ENCODE measurements at places on chromosomes 16 and 17. TPM values are rescaled to one million over a fixed set of nuclear protein-coding genes. Genes with fewer than 3 reads are reported as not detected.

Gene KRTAP1-1
- not detected for total RNA-seq

Gene SLC7A5
- total RNA-seq: 7.0 TPM

Gene HELZ
- total RNA-seq: 21.0 TPM

Gene ABCC6
- 0.23 TPM for total RNA-seq

Gene CD300H
- total RNA-seq: not detected

GRCh38 chr16:21197112-21197511 is 14.3 kb downstream of the ZP2 start:
- no peaks in the 10 kb centered on the region for H3K4me1 ChIP-seq
- no peak overlapping the region for H3K4me3 ChIP-seq
- H3K36me3 ChIP-seq: no peaks in the 10 kb centered on the region
- DNase-seq: no peak
- no peaks in the 10 kb centered on the region for H3K27me3 ChIP-seq

- DNase-seq: no peak
- no peaks in the 10 kb centered on the region for H3K36me3 ChIP-seq
These were observed 103.8 kb downstream of the RAB11FIP4 start for GRCh38 chr17:31495022-31495885.

GRCh38 chr16:3046641-3047386 is 453 bp downstream of the MMP25 start:
- H3K36me3 ChIP-seq: no peaks in the 10 kb centered on the region
- peak overlapping the region; percentile 57 for H3K4me3 ChIP-seq
- H3K27ac ChIP-seq: no peak overlapping the region
- H3K4me1 ChIP-seq: peaks cover 15% of the 10 kb centered on the region

- H3K27me3 ChIP-seq: no peaks in the 10 kb centered on the region
- H3K27ac ChIP-seq: no peak overlapping the region
- no peak for DNase-seq
- H3K4me1 ChIP-seq: no peaks in the 10 kb centered on the region
- no peaks in the 10 kb centered on the region for H3K36me3 ChIP-seq
These were observed 31.9 kb downstream of the REXO5 start for GRCh38 chr16:20838240-20838639.

- H3K27ac ChIP-seq: no peak overlapping the region
- no peaks in the 10 kb centered on the region for H3K27me3 ChIP-seq
- H3K36me3 ChIP-seq: no peaks in the 10 kb centered on the region
- no peak overlapping the region for H3K4me3 ChIP-seq
- DNase-seq: no peak
- peaks cover 7% of the 10 kb centered on the region for H3K4me1 ChIP-seq
These were observed 21.4 kb upstream of the SPNS2 start for GRCh38 chr17:4477255-4477791.

- H3K4me3 ChIP-seq: no peak overlapping the region
- no peaks in the 10 kb centered on the region for H3K27me3 ChIP-seq
- no peak overlapping the region for H3K27ac ChIP-seq
- DNase-seq: no peak
- H3K4me1 ChIP-seq: no peaks in the 10 kb centered on the region
These were observed 87.5 kb upstream of the HLF start for GRCh38 chr17:55177159-55177854.

GRCh38 chr16:17333229-17333628 is 137.5 kb downstream of the XYLT1 start:
- no peak overlapping the region for H3K27ac ChIP-seq
- no peaks in the 10 kb centered on the region for H3K36me3 ChIP-seq
- no peak overlapping the region for H3K4me3 ChIP-seq
- peaks cover 15% of the 10 kb centered on the region for H3K4me1 ChIP-seq

- no peaks in the 10 kb centered on the region for H3K36me3 ChIP-seq
- H3K4me1 ChIP-seq: peaks cover 11% of the 10 kb centered on the region
- no peak for DNase-seq
- H3K27ac ChIP-seq: peak overlapping the region; percentile 40
- H3K27me3 ChIP-seq: no peaks in the 10 kb centered on the region
These were observed 140.6 kb downstream of the VPS53 start for GRCh38 chr17:574061-574460.

DNA sequence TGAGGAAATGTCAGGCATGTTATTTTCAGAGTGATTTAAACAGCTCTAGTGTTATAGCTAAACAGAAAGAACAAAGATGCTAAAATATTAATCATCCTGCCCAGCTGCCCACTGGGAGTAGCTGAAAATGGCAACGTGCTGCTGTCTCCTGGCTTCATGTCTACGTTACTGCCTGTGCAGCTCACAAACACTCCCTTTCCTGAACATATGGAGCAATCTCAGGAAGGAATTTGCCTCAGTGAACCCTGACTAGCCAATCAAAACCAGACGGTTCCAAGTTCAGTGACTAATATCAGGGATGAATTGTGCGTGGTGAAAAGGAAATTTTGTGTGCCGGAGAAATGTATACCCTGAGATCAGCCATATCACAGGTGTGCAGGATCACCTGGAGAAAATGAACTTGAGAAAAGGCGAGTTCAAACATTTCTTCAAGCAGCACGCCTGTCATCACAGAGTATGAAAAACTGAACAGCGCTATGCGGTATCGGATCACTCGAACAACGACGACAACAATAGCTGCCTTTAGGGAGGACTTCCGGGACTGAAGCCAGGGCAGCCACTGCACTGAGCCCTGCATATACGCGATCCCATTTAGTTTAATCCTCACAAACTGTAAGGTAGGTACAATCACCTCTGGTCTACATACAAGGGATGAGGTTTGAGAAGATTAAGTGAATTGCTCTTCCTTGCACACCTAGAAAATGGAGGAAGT is 110.3 kb downstream of the STX8 start:
- no peaks in the 10 kb centered on the region for H3K27me3 ChIP-seq
- no peaks in the 10 kb centered on the region for H3K36me3 ChIP-seq
- DNase-seq: no peak
- H3K4me1 ChIP-seq: peaks cover 22% of the 10 kb centered on the region
- no peak overlapping the region for H3K27ac ChIP-seq
- no peak overlapping the region for H3K4me3 ChIP-seq

DNA sequence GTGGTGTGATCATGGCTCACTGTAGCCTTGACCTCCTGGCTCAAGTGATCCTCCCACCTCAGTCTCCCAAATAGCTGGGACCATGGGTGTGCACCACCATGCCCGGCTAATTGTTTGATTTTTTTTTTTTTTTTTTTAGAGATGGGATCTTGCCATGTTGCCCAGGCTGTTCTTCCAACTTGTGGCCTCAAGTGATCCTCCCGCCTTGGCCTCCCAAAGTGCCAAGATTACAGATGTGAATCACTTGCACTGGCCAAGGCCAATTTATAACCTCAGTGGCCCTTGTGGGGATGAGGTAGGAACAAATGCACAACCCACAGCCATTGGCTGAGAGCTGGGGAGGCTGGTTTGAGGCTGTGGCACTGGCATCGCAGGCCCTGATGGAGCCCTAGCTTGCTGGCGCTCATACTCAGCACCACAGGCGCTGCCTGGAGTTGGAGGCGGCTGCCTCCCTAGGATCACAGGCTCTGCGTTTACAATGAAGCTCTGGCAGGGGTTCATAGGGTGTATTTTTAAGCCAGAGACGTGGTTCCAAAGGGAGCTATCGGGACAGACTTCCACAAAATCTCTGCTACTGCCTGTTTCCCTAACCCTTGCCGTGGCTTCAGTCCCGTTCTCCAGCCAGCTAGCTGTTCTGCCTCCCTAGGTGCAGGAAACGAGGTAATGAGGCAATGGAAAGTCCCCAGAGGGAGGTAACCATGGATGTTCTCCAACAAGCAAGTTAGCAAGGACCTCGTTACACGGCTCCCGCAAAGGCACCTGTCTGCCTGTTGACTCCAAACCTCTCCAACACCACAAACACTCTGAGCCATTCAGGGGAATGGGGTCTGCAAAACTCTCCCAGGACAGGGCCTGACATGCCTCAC is 2.9 kb downstream of the ABCA3 start:
- no peak overlapping the region for H3K4me3 ChIP-seq
- H3K36me3 ChIP-seq: no peaks in the 10 kb centered on the region
- H3K4me1 ChIP-seq: peaks cover 20% of the 10 kb centered on the region
- no peak for DNase-seq
- H3K27ac ChIP-seq: no peak overlapping the region
- H3K27me3 ChIP-seq: no peaks in the 10 kb centered on the region

DNA sequence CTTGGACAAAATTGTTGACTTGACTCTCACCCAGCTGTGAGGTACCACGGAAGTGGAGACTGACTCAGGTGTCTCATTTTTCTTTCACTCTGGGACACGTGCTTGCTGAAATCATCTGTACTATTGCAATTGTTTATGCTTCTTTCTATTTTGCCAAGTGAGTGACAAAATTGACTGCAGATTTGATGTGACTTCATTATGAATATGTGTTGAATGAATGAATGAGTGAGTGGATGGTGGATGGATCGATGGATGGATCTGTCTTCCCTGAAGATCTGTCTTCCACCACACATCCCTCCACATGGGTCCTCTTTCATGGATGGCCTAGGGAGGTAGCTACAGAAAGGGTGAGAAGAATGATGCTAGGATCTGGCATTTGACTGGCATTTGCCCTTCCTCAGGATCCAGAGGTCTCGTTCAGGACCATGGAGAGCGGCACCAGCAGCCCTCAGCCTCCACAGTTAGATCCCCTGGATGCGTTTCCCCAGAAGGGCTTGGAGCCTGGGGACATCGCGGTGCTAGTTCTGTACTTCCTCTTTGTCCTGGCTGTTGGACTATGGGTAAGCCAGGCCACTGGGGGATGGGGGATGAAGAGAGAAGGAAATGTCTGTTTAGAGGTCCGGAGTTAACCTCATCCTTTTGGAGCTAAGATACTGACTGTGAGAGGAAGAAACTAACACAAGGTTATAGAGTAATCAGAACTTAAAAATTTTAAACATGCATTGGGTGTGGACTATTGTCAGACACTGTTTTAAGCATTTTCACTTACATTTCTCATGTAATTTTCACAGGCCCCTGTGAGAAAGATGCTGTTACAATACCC is 12.7 kb downstream of the SLC5A11 start:
- no peaks in the 10 kb centered on the region for H3K36me3 ChIP-seq
- no peaks in the 10 kb centered on the region for H3K4me1 ChIP-seq
- no peaks in the 10 kb centered on the region for H3K27me3 ChIP-seq
- H3K4me3 ChIP-seq: no peak overlapping the region
- DNase-seq: no peak

DNA sequence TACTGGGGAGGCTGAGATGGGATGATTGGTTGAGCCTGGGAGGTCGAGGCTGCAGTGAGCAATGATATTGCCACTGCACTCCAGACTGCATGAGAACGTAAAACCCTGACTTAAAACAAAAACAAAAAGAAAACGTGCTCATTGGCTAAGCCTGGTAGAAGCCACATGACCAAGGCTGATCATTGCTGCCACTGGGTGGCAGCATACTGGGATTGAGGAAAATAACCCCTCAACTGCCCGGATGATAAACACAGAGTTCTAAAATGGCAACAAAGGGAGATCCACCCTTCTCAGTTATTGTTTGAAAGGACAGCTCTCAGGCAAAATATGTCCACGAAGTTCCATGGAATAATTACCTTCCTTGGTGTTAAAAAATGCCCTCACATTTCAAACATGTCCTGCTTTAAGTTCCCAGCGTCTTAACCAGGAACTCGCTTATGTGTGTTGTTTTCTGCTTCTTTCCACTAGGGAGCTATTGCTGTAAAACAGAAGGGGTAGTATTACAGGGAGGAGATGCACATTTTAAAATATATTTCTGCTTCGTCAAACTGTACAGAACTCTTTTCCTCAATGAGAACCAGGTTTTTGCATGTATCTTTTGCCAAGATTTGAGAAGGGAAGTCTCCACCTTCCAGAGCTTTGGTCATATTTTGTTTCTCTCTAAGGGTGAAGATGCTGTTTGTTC is 675.3 kb downstream of the MAF start:
- H3K27me3 ChIP-seq: no peaks in the 10 kb centered on the region
- no peak overlapping the region for H3K4me3 ChIP-seq
- H3K36me3 ChIP-seq: no peaks in the 10 kb centered on the region
- no peak overlapping the region for H3K27ac ChIP-seq

- H3K27me3 ChIP-seq: peaks cover 34% of the 10 kb centered on the region
- no peaks in the 10 kb centered on the region for H3K36me3 ChIP-seq
- DNase-seq: no peak
- H3K4me3 ChIP-seq: no peak overlapping the region
These were observed 98.1 kb upstream of the CCL2 start for GRCh38 chr17:34156741-34157589.

DNA sequence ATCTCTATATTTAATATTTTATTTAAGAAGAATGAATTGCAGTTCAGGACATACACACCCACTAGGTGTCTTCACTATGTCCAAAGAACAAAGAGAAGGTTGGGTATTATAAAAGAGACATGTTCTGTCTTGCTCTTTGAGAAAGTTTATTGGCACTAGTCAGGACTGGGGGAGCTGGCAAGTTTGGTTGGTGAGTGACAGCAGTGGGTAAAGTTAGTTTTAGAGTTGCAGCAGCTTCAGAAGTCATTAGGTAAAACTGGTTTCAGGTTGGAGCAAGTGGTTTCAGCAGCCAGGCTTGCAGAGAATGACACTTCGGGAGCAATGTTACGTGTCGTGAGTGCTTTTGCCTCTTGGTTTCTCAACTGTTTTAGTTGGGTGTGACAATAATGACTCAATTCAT is 142.2 kb upstream of the HS3ST3A1 start:
- H3K27me3 ChIP-seq: no peaks in the 10 kb centered on the region
- no peak for DNase-seq
- H3K4me1 ChIP-seq: no peaks in the 10 kb centered on the region
- H3K36me3 ChIP-seq: no peaks in the 10 kb centered on the region
- H3K4me3 ChIP-seq: no peak overlapping the region
- no peak overlapping the region for H3K27ac ChIP-seq

GRCh38 chr17:60887614-60888028 is 210.0 kb downstream of the BCAS3 start:
- DNase-seq: no peak
- no peaks in the 10 kb centered on the region for H3K4me1 ChIP-seq
- no peak overlapping the region for H3K27ac ChIP-seq
- H3K27me3 ChIP-seq: no peaks in the 10 kb centered on the region

GRCh38 chr16:48129926-48130325 is 25.9 kb downstream of the ABCC12 start:
- H3K36me3 ChIP-seq: no peaks in the 10 kb centered on the region
- H3K4me3 ChIP-seq: no peak overlapping the region
- DNase-seq: no peak
- peaks cover 26% of the 10 kb centered on the region for H3K4me1 ChIP-seq
- H3K27me3 ChIP-seq: no peaks in the 10 kb centered on the region

DNA sequence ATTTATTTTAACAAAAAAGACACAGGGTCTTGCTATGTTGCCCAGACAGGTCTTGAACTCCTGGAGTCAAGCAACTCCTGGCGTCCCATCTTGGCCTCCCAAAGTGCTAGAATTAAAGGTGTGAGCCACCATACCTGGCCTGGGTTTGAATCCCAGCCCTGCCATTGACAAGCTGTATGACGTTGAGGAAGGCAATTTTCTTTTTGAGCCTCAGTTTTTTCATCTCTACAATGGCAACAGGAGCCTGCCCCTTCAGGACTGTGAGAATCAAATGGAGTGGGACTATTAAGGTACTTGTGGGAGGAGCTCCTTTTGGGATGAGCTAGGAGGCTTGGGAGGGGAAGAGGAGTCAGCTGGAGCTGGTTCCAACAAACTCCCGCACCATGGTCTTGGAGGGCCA is 6.2 kb downstream of the RARA start:
- H3K27ac ChIP-seq: peak overlapping the region; percentile 100
- peaks cover 89% of the 10 kb centered on the region for H3K4me1 ChIP-seq
- H3K27me3 ChIP-seq: no peaks in the 10 kb centered on the region
- no peak for DNase-seq
- H3K4me3 ChIP-seq: no peak overlapping the region
- no peaks in the 10 kb centered on the region for H3K36me3 ChIP-seq
